Astrocyte of the spinal cord (primary cell): ENCODE measurements at places on chromosomes 16 and 17.

DNA sequence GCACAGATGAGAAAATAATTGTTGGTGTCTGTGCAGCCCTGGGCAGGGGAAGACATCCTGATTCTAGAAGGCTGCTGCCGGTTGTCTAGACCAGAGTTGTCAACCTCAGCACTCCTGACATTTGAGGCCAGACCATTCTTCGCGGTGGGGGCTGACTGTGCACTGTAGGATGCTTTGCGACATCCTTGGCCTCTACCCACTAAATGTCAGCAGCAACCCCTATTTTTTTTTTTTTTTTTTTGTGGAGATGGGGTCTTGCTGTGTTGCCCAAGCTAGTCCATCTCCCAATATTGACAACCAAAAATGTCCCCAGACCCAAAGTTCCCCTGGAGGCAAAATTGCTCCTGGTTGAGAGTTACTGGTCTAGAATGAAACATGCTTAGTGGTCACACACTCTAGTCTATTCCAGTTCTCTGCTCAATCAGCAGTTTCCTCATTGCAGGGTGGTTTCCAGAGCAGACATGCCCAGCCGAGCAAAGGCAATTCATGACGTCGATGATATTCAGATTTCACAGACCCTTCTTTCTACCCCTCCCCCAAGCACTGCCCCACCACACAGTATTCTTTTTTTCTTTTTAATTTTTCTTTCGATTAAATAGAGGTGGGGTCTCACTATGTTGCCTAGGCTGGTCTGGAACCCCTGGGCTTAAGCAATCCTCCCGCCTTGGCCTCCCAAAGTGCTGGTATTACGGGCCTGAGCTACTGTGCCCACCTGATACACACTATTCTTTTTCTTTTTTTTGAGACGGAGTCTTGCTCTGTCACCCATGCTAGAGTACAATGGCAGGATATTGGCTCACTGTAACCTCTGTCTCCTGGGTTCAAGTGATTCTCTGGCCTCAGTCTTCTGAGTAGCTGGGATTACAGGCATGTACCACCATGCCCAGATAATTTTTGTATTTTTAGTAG, 9.0 kb downstream of the C17orf99 start:
- no peak for DNase-seq

- DNase-seq = no peak
These were observed 38.9 kb downstream of the KCNJ2 start for GRCh38 chr17:70208080-70208794.

DNA sequence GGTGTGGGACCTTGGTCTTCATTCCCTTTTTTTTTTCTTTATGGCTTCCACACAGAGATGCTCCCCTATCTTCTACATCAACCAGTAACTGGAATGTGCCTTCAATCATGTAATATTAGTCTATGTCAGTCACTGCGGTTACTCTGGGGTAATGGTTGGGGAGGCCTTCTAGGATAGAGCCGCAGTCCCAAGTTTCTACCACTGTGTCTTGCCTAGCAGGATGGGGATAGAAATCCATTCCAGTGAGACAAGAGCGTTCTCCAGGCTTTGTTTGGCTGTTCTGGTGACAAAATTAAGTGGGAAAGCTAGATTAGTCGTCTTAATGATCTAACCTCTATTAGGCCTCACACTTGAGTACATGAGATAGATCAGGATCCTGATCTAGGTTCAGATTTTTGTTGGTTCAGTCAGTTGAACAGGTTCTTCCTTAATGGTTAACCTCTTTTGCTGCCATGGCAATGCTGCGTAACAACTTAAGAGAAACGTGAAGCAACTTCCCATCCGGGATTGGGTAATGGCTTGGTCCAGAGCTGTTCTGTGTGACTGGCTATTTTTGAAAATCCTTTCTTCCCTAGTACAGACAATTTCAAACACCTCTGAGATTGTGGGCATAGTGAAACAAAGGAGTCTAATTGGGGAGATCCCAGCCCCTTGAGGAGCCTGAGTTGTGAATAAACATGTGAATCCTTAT, 8.7 kb downstream of the MSL1 start:
- DNase-seq = no peak

DNA sequence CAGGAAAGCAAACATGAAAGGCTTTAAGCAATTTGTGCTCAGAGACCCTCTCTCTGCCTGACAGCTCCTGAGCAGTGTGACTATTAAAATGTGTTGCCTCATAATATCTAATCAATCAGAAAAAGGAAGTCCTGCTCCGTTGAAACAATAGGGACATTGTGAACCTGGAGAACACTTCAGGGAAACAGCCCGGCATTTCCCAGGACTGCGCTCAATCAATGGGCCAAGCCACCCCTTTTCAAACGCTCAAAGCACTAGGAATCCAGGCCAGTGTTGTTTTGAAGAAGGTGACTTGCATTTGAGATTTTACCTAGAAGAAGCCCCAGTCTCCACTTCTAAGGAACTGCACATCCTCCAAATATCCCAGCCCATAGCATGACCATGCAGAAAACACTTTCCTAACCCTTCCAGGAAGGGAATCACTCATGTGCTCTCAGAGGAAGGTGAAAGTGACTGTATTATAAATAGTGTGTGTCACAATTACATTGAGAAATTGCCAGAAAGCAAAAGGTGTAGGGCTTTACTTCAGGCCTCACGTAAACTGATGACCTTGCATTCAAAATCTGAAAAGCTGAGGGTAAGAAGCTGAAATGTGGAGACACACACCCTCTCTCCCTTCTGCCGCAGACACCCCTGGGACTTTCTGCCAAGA, 19.4 kb downstream of the CDRT4 start:
- no peak for DNase-seq

- DNase-seq = peak; percentile 86
These were observed 40.5 kb downstream of the LCMT1 start for GRCh38 chr16:25151996-25152395.

DNA sequence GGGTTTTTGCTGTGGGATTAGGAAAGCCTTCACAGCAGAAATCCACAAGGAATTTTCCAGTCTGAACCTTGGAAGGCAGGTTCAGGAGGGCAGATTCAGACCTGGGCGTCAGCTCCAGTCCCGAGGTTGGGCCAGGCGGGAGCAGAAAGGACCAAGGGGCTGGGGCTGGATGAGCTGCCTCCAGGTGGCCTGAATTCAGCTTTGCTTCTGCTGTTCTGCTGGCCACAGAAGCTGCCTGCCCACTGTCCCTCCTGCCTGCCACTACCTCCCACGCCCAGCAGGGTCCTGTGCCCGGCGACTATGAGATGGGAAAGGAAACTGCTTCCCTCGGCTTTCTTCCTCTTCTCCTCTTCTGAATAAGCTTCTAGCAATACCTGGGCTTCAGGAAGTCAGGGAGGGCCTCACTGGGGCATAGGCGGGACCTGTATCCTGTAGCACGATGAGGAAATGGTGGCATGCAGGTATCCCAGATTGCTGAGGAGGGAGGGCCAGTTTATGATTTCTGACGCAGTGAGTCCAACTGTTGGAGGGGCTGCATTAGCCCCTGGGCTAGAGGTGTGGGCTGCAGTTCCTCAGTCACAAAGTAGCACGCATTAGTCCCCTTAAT, 18.4 kb downstream of the TBX4 start:
- DNase-seq = no peak

DNA sequence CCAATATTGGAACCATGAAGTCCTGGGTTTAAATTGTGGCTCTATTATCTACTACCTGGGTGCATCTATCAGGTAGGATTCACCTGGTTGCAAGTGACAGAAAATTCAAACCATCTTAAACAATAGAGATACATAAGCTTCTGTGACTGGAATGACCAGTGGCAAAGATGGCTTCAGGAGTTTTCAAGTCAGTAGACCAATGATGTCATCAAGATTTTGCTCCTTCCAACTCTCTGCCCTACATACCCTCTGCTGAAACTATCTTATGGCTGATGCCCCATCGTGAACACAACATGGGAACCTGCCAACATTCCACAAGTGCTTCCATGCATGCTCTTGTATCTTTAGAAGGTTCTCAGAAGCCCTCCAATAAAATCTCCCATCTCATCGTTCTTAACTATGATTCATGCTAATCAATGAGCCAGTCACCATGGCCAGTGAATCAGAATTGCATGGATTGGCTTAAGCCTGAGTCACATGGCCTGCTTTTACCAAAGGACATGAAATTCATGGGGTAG, 180.9 kb downstream of the GRIN2A start:
- no peak for DNase-seq

GRCh38 chr17:79948406-79948944, 87.2 kb downstream of the TBC1D16 start:
- no peak for DNase-seq

DNA sequence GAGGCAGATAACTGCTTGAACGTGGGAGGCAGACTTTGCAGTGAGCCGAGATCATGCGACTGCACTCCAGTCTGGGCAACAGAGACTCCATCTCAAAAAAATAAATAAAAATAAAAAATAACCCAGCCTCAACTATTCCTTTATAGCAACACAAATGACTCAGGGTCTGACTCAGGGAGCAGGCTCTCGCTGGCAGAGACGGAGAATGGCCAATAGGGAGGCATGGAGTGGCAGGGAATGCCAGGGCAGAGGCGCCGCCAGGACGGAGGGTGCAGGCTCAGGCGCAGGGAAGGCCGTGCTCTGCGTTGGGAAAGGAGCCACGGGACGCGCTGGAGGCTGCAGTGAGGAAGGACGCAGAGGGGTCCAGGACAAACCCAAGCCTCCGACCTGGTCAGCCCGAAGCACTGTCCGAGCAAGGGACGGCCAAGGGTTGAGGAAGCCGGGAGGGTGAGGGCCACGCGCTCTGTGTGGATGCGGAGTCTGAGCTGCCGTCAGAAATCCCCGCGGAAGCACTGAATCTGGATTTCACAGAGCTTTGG, 40.3 kb downstream of the PKD1 start:
- no peak for DNase-seq

DNA sequence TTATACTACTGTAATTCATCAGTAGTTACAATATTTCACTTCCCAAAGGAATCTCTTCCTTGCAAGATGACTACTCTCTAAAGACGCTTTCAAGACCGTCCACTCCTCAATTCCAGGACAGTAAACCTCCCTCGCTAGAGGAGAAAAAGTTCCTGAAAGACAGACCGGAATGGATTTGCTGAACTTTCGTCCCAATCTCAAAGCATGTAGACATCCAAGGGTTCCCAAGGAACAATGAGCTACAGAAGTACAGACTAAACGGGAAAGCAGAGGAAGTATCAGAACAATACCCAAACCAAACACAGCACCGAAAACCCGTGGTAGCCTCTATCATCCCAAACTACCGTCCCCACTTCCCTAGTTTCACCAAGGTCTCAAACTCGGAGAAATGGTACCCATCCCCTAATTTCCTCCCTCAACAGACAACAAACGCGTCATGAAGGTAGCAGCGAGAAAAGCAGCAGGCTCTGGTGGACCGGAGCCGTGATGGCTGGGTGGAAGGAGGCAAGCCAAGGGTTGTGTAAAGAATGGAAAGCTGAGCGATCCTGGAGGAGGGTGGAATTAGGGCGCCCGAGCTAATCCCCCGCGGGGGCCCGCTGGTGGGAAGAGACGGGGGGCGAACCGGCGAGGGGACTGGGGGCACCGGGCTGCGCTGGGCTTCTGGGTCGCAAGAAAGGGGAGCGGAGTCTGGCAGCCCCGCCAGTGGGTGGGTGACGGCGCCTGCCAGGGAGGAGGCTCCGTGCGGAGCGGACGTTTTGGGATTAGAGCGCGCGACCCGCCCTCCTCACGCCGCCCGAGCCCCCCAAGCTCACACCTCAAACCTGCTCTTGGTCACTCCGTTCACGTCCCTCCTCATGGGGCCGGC, 647 bp downstream of the FBXL20 start:
- peak; percentile 21 for DNase-seq

GRCh38 chr16:1420111-1420539, 422 bp downstream of the UQCC4 start:
- DNase-seq = no peak

- peak; percentile 60 for DNase-seq
These were observed 355.3 kb downstream of the TOX3 start for GRCh38 chr16:52191531-52192134.

DNA sequence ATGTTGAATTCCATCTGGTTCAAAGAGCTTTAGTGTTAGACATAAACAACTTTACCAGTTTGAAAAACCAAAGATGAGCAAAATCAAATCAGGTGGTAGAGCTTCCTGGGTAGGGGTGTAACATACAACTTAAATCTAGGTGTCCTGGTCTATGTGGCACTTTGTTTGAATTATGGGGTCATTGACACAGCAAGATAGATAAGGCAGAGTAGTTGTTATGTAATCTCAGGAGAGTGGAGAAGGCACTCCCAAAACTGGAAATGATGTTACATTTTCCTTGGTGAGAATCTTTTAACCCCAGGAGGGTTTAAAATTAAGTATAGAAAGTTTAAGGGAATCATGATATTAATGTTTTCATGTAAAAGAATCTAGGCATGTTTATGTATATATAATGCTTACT, 31.9 kb downstream of the CCDC42 start:
- no peak for DNase-seq

- no peak for DNase-seq
These were observed 467.7 kb downstream of the SOX9 start for GRCh38 chr17:72588561-72588960.

DNA sequence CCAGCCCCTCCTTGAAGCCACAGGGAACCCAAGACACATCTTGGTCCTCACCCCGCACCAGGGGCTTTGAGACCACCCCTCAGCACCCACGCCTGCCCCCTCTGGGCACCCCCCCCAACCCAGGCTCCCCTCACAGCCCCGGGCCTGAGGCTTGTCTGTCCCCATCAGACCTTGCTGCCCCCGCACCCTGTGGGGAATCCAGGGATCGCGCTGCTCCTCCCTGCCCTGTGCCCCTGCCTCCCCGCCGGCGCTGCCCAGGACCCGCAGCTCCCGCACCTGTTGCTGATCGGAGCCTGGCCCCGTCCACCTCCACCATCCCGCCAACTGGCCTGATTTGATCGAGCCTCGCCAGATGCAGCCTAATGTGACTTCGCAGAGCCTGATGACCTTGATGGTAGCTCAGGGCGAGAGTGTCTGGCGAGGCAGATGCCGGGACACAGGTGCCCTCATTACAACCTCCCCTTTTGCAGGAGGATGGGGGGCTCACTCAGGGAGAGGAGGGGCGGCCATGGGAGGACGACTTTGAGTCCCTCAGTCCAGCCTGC, 29.0 kb downstream of the SLC25A10 start:
- DNase-seq = no peak

GRCh38 chr17:74943808-74944522, 8.3 kb downstream of the OTOP3 start:
- no peak for DNase-seq

- DNase-seq = peak; percentile 30
These were observed 20.9 kb upstream of the FASN start for GRCh38 chr17:82118815-82119380.

DNA sequence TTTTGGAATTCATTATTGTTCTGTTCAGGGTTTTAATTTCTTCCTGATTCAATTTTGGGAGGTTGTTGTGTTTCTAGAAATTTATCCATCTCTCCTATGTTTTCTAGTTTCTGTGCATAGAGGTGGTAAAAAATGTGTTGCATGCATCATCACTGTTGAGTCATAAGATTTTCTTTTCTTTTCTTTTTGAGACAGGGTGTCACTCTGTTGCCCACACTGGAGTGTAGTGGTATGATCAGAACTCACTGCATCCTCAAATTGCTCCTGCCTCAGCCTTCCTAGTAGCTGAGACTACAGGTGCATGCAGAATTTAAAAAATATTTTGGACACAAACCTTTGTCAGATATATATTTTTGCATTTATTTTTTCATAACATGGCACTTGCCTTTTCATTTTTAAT, 184.8 kb downstream of the BCAS3 start:
- no peak for DNase-seq

GRCh38 chr17:62892061-62892675, 73.9 kb upstream of the TANC2 start:
- DNase-seq = no peak
